ENCODE measurements at places on chromosomes 16 and 17. TPM values are rescaled to one million over a fixed set of nuclear protein-coding genes. Genes with fewer than 3 reads are reported as not detected.

CLEC3A gene
- total RNA-seq: not detected

ZMYND15 gene
- 0.18 TPM for total RNA-seq

GAS2L2 gene
- total RNA-seq: 0.36 TPM

HOXB7 gene
- not detected for total RNA-seq

DNA sequence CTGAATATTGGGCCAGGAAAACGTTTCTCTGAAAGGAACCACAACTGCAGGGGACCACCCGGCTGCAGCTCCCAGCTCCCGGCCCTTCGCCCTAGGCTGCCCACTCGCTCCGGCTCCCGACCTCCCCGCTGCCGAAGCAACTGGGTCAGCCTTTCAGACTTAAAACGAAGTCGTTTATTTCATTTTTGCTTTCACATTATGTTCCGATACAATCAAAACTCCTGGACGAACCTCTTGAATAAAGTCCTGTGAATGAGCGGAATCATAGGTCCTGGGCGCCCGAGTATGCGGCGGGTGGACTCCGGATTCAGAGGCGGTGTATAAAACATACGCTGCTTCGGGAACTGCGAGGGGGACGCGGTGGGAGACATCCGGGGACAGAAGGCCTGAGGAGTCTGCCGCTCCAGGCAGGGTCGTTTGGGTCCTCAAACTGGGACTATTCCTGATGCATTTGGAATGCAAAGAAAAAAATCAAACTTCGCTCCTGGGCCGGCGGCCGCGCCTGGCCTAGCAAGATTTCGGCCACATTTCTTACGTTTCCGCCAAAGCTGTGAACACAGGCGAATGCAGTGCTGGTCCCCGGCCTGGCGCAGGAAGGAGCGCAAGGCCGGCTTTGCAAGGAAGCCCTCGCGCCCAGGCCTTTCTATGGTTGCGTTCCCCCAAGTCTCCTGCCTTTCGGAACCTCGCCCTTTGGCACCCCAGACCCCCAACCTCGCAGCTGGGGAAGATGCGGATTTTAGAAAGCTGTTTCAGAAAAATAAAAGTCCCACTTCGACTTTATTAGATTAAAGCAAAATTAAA, 3.7 kb downstream of the CBLN1 start:
- DNase-seq: no peak
